WERI-Rb-1 (cell line): ENCODE measurements at places on chromosomes 4 and X.

- DNase-seq = no peak
Measured at GRCh38 chr4:75494563-75494962, 19.6 kb downstream of the RCHY1 start.

DNA sequence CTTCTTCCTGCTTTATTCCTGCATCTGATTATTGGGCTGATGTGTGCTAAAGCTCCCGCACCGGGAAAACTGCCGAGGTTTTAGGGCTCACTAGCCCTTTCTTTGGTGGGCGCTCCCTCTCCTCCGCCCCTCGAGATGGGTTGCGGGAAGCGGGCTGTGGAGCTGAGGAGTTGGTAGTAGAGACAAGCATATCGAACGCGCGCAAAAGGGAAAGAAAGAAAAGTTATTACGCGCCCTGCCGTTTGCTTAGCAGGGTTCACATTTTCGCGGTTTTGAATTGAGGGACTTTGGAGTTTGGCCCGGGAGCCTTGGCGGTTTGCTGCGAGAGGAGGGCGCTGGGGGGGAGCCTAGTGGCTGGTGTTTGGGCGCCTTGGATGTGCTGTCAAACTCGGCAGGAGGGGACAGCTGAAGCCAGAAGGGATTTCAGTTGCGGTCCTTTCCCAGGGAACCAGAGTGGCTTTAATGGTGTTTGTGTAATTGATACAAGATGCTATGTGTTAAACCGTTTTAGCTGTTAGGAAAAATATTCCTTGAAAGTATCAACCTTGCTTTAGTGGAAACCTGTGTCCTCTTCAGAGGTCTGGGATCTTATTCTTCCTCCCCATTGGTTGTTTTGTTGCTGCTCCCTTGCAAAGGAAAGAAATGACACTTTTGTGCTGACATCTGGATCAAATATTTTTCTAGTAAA lies 1.1 kb downstream of the GAB1 start:
- DNase-seq = no peak

DNA sequence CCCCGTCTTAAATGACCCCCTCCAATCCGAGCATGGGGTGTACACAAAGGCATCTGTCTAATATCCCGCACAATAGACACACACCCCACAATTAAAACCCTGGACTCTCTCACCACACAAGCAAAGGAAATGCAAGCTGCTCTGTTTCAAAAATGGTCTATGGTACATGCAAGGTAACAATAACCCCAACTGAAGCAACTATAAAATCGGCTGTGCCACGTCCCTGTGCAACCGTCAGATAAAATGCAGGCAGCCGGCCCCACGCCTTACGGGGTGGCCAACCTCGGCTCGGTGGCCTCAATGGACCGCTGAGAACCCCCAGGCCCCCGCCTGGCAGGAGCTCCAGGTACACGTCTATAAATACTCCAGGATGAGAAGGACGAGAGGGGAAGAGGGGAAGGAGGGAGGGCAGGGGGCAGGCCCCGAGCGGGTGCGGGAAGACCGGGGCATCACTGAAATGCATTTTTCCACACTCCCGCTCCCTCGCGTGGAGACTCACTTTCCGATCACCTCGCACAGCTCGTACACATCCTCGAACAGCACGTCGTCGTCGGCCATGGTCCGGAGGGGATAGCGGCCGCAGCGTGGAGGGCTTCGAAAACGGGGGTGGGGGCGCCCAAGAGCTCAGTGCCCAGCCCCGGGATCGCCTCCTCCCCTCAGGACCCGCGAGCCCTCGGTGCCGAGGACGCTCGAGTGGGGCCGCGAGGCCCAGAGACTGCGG lies 763 bp downstream of the CASK start:
- DNase-seq = peak; percentile 45

DNA sequence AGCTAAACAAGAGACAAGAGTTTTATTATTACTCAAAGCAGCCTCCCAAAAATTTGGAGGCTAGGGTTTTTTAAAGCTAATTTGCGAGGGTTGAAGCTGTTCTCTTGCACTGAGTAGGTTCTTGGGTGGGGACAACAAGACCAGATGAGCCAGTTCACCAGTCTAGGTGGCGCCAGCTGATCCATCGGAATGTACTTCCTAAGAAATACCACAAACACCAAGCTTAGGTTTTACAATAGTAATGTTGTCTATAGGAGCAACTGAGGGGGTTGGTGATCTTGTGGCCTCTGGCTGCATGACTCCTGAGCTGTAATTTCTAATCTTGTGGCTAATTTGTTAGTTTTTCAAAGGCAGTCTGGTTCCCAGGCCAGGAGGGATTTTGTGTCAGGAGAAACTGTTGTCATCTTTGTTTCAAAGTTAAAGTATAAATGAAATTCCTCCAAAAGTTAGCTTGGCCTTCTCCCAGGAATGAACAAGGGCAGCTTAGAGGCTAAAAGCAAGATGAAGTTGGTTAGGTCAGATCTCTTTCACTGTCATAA lies 130.6 kb downstream of the SLC7A11 start:
- no peak for DNase-seq

- DNase-seq = no peak
Measured at GRCh38 chrX:101359966-101360365, 11.4 kb upstream of the TIMM8A start.

DNA sequence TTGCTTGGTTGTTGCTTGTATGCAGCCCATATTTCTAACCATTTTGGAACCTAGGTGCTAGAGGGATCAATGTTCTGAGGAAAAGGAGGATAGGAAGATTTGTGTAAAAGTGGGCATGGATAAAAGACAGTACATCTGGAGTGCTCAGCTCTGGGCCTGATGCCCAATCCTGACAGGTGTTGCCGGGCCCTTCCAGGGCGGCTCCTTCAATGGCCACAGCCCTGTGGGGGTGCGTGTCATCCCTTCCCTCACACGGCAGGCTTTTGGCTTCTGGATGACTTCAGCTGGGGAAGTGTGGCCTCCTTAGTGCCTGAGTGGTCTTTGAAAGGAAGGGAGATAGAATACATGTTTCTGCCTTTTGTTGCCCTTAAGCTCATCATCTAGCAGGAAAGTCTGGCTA lies 47.2 kb downstream of the NELFA start:
- DNase-seq = no peak

- DNase-seq = no peak
Measured at GRCh38 chr4:176833400-176834175, 40.9 kb upstream of the VEGFC start.

DNA sequence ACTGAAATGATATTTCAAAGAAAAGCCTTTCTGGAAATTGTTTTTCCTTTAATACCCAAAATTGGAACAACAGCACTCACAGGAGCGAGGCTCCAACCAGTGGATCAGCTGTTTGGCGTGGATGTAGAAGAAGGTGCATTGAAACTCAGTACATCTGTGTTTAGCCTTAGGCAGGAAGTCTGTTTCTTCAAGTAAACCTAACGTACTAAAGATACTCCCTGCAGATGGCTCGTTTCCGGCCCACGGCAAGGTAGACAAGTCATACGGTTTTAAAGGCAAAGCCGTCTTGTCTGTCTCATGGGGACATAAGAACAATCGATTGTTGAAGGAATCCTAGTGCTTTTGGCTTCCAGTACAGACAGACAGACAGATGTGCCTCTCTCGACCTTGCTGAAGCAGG lies 50.0 kb upstream of the CLCN4 start:
- no peak for DNase-seq

DNA sequence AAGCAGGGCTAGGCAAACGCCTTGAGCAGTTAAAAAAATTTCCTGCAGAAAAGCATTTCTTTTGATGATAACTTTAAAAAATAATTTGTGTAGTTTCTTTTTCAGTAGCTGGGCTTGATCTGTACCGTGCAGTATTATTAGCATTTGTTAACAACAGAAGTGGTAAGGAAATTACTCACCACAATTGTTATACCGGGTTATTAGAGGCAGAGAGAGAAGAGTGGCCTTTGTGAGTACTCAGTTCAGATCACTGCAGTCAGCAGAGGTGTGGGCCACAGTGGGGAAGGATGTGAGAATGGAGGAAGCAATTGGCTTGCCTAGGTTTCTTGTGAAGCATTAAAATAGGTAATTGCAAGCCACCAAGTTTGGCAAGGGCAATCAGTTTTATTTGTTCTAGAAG lies 14.3 kb upstream of the IL21 start:
- DNase-seq = no peak

- no peak for DNase-seq
Measured at GRCh38 chrX:153640045-153640686, 6.8 kb upstream of the DUSP9 start.

DNA sequence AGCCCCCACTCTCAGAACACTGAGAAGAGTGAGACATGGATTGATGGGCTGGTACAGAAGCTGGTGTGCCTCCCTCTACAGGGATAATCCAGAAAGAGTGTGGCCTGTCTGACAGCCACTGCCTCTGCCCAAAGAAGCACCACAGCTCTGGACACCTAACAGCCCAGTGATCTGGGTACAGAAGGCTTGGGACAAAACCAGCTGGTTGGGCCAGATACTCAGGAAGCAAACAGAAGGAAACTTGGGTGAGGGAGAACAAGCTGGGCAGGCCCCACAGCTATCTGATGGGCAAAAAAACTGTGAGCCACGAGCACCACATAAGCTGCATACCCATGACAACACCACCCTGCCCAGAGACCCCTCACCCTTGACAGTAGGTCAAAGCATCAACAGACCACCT lies 46.9 kb downstream of the TMPRSS11F start:
- DNase-seq = no peak

- DNase-seq = no peak
Measured at GRCh38 chrX:110133735-110134370, 130.9 kb downstream of the TMEM164 start.

DNA sequence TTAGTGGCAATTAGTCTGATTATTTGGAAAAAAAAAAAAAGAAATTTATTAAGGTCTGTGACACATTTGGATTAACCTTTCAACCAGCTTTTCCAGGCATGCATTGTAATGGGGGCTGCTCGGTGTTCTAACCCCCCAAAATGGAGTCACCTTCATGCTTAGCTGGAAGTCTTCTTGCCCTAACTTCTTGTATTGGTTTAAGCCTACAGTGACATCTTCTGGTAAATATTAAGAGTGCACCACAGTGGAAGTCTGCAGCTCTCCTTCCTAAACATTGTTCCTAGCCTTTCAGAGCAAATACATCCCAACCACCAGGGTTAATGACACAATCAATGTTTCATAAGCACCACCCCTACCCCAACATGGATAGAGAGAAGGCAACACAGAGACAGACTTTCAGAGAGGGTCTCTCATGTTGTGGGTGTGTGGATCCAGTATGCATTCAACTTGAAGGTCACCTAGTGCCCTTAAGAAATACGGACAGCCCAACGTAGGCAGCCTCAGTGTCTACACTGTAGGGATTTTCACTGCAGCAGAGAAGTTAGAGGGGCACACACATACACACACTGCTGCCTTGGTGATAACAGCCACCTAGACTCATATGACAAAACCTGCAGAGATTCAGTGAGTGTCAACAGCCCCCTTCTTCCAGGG lies 142.9 kb upstream of the MBNL3 start:
- no peak for DNase-seq

- DNase-seq = no peak
Measured at GRCh38 chrX:30607155-30607554, 29.6 kb upstream of the TASL start.

DNA sequence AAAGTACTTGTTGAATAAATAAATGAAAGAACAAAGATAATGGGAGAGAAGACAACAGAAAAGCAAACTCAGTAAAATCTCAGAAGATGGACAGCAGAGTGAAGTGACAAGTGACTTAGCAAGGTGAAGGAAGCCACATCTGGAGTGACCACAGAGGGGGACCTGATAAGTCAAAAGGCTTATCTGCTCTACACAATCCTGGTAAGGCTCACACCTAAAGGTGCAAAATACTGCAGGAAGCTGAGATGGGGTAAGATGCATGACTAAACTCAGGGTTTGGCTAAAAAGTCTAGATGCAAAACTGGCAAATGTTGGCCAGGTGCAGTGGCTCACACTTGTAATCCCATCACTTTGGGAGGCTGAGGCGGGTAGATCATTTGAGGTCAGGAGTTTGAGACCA lies 22.2 kb downstream of the TRMT2B start:
- DNase-seq = no peak
